ENCODE measurements at places on chromosomes 13 and 19. TPM values are rescaled to one million over a fixed set of nuclear protein-coding genes. Genes with fewer than 3 reads are reported as not detected.

GRCh38 chr19:41783612-41784011 is 12.8 kb upstream of the CEACAM3 start:
- H3K4me1 ChIP-seq = peaks cover 10% of the 10 kb centered on the region
- no peak for DNase-seq
- no peaks in the 10 kb centered on the region for H3K36me3 ChIP-seq
- peaks cover 2% of the 10 kb centered on the region for H3K27me3 ChIP-seq
- no peak overlapping the region for H3K27ac ChIP-seq

DNA sequence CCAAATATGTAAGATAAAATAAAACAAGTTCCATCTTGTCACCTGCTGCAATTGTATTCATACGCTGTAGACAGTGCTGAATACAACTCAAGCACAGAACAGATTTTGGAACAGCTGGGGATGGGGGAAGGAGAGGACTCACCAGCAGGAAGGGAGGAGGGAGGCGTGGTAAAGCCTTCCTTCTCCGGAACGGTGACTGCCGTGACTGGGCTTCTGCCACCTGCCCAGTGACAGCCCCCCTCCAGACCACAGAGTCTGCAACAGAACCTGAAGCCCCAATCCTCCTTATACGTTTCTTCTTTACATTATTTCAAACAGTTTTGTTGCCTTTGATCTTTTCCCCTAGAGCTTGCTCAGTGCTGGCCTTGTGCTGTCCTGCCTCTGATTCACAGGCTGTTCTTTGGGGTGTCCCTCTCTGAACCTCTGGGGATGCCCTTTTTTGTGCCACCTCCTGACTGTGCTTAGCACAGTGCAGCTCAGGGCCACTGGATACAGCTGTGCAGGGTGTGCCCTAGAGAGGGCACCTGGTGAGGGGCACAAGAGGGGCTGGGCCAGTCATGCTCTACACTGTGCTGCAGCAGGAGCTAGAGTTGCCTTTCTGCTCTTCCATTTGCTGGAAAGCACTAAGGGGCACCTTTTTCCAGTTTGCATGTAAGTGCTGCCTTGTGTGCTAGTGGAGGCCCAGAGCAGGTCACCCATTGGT is 213.0 kb downstream of the ZIC5 start:
- no peaks in the 10 kb centered on the region for H3K27me3 ChIP-seq
- no peaks in the 10 kb centered on the region for H3K36me3 ChIP-seq
- H3K4me3 ChIP-seq = no peak overlapping the region

DNA sequence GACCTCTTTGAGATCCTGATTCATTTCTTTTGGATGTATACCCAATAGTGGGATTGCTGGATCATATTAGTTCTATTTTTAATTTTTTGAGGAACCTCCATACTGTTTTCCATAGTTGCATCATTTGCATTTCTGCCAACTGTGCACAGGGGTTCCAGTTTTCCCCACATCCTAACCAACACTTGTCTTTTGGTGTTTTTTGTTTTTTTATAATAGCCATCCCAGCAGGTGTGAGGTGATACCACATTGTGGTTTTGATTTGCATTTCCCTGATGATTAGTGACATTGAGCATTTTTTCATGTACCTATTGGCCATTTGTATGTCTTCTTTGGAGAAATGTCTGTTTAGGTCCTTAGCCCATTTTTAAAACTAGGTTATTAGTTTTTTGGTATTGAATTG is 18.8 kb upstream of the GPR183 start:
- H3K4me1 ChIP-seq = peaks cover 23% of the 10 kb centered on the region
- no peak overlapping the region for H3K27ac ChIP-seq
- H3K27me3 ChIP-seq = no peaks in the 10 kb centered on the region
- DNase-seq = no peak
- no peak overlapping the region for H3K4me3 ChIP-seq
- peaks cover 29% of the 10 kb centered on the region for H3K36me3 ChIP-seq

- DNase-seq = no peak
- no peak within 1 kb of the TSS for H3K4me3 ChIP-seq
- H3K27ac ChIP-seq = no peak within 1 kb of the TSS
- no peaks in the 10 kb centered on the region for H3K27me3 ChIP-seq
- no peaks in the 10 kb centered on the region for H3K36me3 ChIP-seq
Observed at GRCh38 chr19:11538232-11539036, at the start of gene CNN1. CNN1 (plus strand) TSS chr19:11538851; CDS start chr19:11538928, 77 bp downstream.

DNA sequence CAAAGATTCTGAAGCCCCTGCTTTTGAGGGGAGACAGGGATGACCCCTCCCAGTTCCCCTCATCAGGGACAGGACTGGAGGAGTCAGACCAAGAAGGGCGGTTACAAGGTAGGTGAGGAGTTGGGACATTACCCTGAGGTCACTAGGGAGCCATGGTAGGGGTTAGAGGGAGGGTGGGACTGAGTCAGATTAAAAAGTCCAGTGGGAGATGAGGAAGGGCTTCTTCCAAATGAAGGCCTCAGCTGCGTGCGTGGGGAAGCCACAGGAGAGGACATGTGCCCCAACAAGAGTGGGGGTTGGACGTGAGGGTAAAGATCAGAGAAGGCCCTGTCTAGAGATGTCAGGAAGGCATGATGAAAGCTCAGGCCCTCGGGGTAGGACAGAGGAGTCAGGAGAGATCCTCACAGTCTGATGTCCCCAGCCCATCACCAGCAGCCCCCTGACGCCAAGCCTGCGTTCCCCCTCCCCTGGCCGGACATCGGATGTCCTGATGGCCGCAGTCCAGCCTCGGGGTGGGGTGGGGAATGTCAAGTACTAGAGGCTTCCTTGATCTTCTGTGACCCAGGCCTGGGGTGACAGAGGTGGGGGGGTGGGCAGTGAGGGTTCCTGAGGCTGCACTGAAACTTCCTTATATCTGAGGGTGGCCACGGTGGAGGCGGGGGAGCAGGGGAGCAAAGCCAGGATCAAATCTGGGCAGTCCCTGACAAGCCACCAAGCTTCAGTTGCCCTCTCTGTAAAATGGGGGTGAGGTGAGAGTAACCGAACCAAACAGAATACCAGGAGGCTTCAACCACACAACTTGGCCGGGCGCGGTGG is 6.5 kb upstream of the MFSD12 start:
- H3K4me1 ChIP-seq = no peaks in the 10 kb centered on the region
- H3K4me3 ChIP-seq = no peak overlapping the region
- no peak for DNase-seq
- no peaks in the 10 kb centered on the region for H3K36me3 ChIP-seq
- H3K27ac ChIP-seq = no peak overlapping the region
- no peaks in the 10 kb centered on the region for H3K27me3 ChIP-seq

GRCh38 chr13:80058626-80059025 is 282.3 kb downstream of the SPRY2 start:
- no peaks in the 10 kb centered on the region for H3K27me3 ChIP-seq
- H3K4me3 ChIP-seq = no peak overlapping the region
- no peaks in the 10 kb centered on the region for H3K36me3 ChIP-seq
- no peak for DNase-seq
- H3K27ac ChIP-seq = no peak overlapping the region

- peaks cover 5% of the 10 kb centered on the region for H3K4me1 ChIP-seq
- no peak overlapping the region for H3K4me3 ChIP-seq
- no peaks in the 10 kb centered on the region for H3K27me3 ChIP-seq
- H3K36me3 ChIP-seq = no peaks in the 10 kb centered on the region
Observed at GRCh38 chr13:99821741-99822140, 149.8 kb downstream of the ZIC5 start.

DNA sequence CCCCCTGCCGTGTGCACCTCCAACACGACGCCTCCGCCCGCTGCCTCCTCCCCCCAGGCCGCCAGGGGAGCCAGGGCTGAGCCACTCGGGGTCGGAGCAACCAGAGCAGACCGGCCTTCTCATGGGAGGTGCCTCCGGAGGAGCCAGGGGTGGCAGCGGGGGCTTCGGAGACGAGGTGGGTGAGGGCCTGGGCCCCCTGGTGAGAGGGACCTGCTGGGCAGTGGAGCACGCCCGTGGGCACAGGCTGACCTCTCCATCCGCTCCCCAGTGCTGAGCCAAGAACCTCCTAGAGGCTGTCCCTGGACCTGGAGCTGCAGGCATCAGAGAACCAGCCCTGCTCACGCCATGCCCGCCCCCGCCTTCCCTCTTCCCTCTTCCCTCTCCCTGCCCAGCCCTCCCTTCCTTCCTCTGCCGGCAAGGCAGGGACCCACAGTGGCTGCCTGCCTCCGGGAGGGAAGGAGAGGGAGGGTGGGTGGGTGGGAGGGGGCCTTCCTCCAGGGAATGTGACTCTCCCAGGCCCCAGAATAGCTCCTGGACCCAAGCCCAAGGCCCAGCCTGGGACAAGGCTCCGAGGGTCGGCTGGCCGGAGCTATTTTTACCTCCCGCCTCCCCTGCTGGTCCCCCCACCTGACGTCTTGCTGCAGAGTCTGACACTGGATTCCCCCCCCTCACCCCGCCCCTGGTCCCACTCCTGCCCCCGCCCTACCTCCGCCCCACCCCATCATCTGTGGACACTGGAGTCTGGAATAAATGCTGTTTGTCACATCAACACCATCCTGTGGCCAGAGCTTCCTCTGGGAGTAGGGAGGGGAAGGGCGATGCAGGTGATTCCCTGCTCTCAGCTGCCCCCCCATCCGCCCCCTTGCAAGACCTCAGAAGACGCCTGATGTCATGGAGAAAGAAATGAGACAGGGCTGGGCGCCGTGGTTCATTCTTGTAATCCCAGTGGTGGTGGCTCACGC is 12.0 kb downstream of the BCAM start:
- H3K4me1 ChIP-seq = no peaks in the 10 kb centered on the region
- H3K4me3 ChIP-seq = no peak overlapping the region
- no peaks in the 10 kb centered on the region for H3K36me3 ChIP-seq
- no peak for DNase-seq
- no peak overlapping the region for H3K27ac ChIP-seq

DNA sequence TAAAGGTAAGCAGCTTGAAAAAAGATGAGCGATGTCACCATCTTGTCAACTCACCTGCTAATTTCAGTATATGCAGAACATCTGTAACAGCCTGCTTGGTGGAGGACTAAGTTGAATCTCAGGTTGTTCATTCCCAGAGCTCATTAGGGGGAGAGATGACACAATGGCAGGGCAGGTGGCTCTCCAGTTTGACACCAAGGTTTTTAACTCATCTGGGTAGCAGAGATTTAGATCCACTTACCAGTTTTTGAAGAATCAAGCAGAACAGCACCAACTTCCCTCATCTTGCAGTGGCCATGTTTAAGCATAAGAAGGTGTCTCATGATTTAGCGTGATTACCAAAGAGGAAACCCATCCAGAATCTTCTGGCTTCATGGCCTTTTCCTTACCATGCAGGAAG is 168.3 kb downstream of the TSHZ3 start:
- no peaks in the 10 kb centered on the region for H3K4me1 ChIP-seq
- no peaks in the 10 kb centered on the region for H3K36me3 ChIP-seq
- no peak overlapping the region for H3K27ac ChIP-seq
- H3K27me3 ChIP-seq = peaks cover 3% of the 10 kb centered on the region
- H3K4me3 ChIP-seq = no peak overlapping the region
- no peak for DNase-seq

GRCh38 chr19:17183271-17183761 is 31.8 kb upstream of the USE1 start:
- peak overlapping the region; percentile 78 for H3K27ac ChIP-seq
- H3K36me3 ChIP-seq = peaks cover 21% of the 10 kb centered on the region
- peak overlapping the region; percentile 41 for H3K4me3 ChIP-seq
- H3K27me3 ChIP-seq = no peaks in the 10 kb centered on the region

- no peaks in the 10 kb centered on the region for H3K27me3 ChIP-seq
- no peak for DNase-seq
- peaks cover 64% of the 10 kb centered on the region for H3K36me3 ChIP-seq
- no peaks in the 10 kb centered on the region for H3K4me1 ChIP-seq
- H3K4me3 ChIP-seq = no peak overlapping the region
Observed at GRCh38 chr13:113220877-113221276, 11.5 kb downstream of the CUL4A start.

GRCh38 chr13:99356262-99357091 is 49.3 kb upstream of the GPR183 start:
- H3K27ac ChIP-seq = peak overlapping the region; percentile 100
- DNase-seq = peak; percentile 56
- peaks cover 3% of the 10 kb centered on the region for H3K36me3 ChIP-seq
- H3K27me3 ChIP-seq = no peaks in the 10 kb centered on the region

DNA sequence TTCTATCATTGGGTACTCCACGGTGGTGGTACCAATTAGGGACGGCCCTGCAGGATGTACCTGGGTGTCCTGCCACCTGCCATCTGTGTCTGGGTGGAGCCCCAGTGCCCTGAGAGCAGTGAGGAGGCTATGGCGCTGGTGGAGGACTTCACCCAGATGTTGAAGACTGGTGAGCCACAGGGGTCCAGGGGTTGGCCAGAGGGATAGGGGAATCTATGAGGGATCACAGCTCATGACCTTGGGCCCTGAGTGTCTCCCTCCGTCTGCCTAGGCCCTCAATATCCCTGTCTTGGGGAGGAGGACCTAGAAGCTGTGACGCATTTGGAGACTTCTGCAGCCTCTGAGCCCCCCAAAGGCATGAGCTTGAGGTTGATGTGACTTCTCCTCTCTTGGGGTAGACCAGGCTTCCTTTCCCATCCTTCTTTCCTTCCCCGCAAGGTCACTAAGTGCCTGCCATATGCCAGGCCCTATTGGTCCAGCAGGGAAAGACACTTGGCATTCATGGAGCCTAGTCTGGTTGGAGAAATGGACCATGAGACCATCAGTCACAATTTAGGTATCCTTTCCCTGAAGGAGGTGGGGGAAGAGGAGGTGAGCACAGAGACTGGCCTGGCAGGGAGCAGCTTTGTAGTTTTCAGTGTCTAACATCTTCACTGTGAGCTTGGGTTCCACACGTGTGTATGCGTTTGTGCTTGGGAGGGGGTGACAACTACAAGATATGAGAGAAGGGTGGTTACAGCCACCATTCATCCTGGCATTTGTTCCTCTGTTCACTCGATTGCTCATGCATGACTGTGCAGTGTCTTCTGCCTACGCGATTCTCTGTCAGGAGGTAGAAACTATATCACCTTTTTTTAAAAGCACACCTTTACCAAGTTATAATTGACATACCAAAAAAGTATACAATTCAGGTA is 5.1 kb upstream of the MZF1 start:
- peaks cover 9% of the 10 kb centered on the region for H3K4me1 ChIP-seq
- DNase-seq = no peak
- H3K27me3 ChIP-seq = no peaks in the 10 kb centered on the region
- H3K4me3 ChIP-seq = no peak overlapping the region
- no peak overlapping the region for H3K27ac ChIP-seq

- H3K27ac ChIP-seq = no peak overlapping the region
- H3K4me3 ChIP-seq = no peak overlapping the region
- H3K4me1 ChIP-seq = no peaks in the 10 kb centered on the region
- H3K27me3 ChIP-seq = no peaks in the 10 kb centered on the region
Observed at GRCh38 chr19:33399081-33399744, 25.7 kb downstream of the CEBPG start.

GRCh38 chr13:42405665-42406390 is 133.9 kb downstream of the AKAP11 start:
- H3K36me3 ChIP-seq = no peaks in the 10 kb centered on the region
- DNase-seq = no peak
- no peaks in the 10 kb centered on the region for H3K4me1 ChIP-seq
- peak overlapping the region; percentile 73 for H3K27ac ChIP-seq
- no peak overlapping the region for H3K4me3 ChIP-seq

GRCh38 chr13:43245374-43245964 is 222.1 kb downstream of the DNAJC15 start:
- H3K27ac ChIP-seq = no peak overlapping the region
- no peaks in the 10 kb centered on the region for H3K4me1 ChIP-seq
- H3K4me3 ChIP-seq = no peak overlapping the region
- DNase-seq = no peak
- peaks cover 11% of the 10 kb centered on the region for H3K27me3 ChIP-seq

- H3K27ac ChIP-seq = no peak overlapping the region
- DNase-seq = no peak
- no peak overlapping the region for H3K4me3 ChIP-seq
- no peaks in the 10 kb centered on the region for H3K36me3 ChIP-seq
- peaks cover 31% of the 10 kb centered on the region for H3K4me1 ChIP-seq
Observed at GRCh38 chr19:35253316-35254286, 4.8 kb downstream of the LSR start.

Gene KBTBD6
- total RNA-seq = 5.3 TPM

Gene PEG3
- not detected for total RNA-seq

Gene LILRB5
- not detected for total RNA-seq
